H1 (cell line): ENCODE measurements at places on chromosomes 5 and 9.

- no peak for DNase-seq
Measured at GRCh38 chr9:37062336-37062735, 28.3 kb upstream of the PAX5 start.

GRCh38 chr5:169020102-169020501 is 280.8 kb downstream of the SLIT3 start:
- no peak for DNase-seq

DNA sequence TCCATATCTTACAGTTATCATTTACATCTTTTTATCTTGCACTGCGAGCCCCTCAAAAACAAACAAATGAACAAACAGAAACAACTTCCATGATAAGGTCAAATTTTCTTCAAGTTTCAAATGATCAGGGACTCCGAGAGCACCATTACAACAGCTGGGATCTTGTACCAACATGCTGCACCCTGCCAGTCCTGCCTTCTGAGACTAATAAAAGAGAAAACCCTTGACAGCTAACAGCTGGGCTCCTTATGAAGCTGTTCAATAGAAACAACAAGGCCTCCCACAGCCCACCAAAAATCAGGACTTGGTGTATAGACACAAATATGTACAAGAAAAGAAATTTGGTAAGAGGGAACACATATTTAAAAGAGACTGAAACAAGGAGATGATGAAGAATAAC is 985.3 kb upstream of the DMAC1 start:
- no peak for DNase-seq

DNA sequence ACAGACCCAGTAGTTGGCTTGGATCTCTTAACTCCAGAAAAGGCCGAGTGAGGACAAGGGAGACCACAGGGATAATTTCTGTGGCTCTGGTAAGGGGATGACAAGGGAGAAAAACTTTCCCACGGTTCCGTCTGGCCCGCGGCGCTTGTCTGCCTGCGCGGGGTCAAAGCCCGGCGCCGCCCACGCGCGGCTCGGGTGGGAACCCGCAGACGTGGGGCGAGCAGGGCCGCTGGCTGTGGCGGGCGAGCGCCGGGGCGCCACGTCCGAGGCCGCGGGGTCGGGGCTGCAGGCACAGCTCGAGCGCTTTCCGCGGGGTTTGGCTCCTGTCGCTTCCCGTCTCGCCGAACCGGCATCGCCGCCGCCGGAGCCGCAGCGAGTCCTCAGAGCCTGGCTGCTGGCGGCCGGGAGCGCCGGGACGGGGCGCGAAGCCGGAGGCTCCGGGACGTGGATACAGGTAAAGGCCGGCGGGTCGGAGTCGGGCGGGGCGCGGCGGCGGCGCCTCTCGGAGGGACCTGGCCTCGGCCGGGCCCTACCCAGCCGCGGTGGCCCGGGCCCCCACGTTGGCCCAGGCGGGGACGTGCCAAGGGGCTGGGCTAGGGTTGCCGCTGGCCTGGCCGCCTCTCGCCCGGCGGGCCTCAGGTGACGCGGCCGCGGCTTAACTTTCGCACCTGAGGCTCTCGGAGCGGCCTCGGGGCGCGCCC is at the start of gene RNF180:
TSS of gene RNF180 (plus strand) at position 344 of the 701 bp plus-strand sequence. CDS start 34,965 bp downstream, outside the sequence.
- DNase-seq = no peak

DNA sequence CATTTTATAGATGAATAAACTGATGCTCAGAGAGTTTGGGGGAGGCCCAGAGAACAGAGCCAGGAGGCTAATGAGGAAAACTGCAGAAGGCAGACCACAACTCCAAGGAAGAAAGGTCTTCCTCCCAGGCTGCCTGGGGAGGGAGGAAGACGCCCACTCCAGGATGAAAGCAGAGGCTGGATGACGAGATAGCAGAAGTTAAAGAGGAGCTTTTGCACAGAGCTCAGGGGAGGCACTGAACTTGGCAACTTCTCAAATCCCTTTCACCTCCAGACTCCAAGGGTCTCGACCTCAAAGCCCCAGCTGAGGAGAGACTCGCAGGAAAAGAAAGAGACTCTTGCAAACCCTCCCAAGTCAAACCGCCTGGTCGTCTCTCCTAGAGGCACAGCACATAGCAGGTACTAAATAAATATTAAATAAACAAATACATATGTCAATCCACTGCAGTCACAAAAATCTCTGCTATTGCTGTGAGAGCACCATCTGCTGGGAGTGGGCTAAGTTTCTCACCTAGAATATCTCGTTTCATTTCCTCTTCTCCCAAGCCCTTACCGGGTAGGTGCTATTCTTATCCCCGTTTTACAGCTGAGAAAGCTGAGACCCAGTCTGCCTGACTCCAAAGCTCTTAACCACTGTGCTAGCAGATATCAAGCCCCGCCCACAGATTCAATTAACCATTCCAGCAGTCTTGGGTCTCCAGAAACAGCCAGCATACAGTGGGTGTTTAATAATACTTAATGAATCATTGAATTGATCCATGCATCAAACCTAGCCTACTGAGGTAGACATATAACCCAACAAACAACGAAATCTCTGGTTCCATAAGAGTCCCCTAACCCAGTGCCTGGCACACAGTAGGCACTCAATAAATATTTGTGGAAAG is 97.8 kb upstream of the HAND1 start:
- no peak for DNase-seq

DNA sequence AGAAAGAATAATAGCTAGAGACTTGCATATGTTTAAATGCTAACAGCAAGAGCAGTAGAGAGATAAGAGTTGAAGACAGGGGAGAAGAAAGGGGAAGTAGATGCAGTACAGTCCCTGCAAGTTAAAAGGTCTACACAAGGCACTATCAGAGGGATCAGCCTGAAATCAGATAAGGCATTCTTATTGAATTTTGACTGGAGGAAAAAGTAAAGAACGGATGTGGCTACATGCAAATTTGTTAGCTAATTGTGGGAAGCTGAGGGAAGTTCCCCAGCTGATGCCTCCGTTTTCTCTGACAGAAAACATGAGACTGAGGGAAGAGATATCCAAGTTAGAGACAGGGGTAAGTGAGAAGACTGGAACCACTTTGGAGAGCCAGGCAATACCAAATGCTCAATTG is 12.9 kb upstream of the RHOBTB3 start:
- DNase-seq = no peak

GRCh38 chr9:89519366-89519805 is 21.5 kb upstream of the SEMA4D start:
- DNase-seq = no peak

DNA sequence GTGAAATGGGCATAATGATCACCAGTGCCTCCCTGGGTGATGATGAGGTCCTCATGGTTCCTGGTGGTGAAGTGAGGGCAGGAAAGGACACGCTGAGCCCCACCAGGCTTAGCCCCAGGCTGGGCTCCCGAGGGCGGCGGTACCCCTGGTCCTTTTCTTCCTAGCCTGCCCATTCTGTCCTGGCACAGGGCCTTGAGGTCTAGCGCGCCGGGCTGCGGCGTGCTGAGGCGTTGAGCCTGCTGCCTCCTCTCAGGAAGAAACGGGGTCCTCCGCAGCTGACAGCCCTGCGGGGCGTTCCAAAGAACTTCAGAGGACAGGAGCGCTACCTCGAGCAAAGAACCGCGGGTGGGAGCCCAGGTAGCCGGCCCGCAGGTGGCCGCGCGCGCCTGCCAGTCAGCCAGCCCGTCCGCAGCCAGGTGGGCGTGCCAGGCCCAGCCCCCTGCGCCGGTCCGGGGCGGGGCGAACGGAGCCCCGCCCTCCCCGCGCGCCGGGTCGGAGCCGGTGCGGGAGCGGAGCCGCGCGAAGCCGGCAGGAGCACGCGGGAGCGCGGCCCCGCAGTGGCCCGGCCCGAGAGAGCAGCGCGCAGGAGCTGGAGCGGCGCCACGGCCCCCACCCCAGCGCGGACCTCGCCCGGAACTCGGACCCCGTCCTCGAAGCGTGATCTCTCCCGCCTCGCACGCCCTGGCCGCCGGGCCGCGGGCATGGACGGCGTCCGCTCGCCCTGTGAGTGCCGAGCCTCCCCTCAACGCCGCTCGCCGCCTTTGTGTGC is at the start of gene WNK2:
TSS of gene WNK2 (plus strand) at position 477 of the 769 bp plus-strand sequence. CDS start 791 bp downstream, outside the sequence.
- DNase-seq = no peak

DNA sequence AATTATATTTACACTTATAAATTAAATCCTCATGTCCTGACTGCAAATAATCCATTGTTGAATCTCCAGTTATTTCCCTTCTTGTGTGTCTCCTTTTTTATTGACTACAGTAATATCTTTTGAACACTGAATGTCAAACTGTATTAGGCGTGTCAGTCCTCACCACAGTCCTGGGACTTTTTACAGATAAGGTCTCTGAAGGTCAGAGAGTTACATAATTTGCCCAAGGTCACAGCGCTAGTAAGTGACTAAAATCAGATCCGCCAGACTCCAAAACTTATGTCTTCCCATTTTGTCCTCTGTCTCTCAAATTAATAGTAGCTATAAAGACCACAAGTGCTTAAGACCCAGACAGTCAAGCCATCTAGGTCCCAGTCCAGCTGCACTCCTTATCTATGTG is 274.3 kb downstream of the NR3C1 start:
- no peak for DNase-seq

- DNase-seq = no peak
Measured at GRCh38 chr9:4131946-4132345, 167.9 kb downstream of the GLIS3 start.

GRCh38 chr5:135887881-135888614 is 7.6 kb downstream of the IL9 start:
- peak; percentile 53 for DNase-seq

DNA sequence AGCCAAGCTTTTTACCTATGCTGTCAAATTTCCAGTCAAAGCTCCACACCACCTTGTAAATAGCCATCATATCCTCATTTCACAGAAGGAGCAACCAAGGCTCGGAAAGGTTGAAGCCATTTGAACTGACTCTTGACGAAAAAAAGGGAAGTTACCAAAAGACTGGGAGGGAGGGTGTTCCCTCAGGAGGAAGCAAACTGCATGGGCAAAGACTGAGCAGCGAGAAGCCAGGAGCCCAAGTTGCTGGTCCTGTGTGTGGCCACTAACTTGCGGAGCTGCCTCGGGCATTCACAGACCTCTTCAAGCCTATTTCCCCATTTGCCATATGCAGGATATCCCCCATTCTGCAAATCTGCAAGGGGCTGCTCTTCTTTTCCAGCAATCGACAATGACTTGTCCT is 37.4 kb downstream of the TTLL11 start:
- no peak for DNase-seq

GRCh38 chr9:136401173-136401922 is 1.4 kb upstream of the SNAPC4 start:
- DNase-seq = no peak

DNA sequence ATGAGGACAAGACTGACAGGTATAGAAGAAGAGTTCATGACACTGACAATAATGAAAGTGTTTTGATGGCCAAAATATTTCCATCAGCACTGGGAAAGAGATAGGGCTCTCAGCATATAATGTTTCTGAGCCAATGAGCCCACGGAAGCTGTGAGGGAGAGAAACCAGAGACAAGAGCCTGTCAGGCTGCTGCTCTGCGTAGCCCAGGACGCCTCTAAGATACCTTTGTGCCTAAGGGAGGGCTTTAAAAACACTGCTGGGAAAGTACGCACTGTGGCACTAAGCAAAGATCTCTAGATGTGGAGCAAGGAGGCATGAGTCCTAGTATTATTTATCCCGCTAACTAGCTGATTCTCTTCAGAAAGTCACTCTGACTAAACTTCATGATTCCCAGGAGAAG is 11.0 kb upstream of the ELAVL2 start:
- no peak for DNase-seq

DNA sequence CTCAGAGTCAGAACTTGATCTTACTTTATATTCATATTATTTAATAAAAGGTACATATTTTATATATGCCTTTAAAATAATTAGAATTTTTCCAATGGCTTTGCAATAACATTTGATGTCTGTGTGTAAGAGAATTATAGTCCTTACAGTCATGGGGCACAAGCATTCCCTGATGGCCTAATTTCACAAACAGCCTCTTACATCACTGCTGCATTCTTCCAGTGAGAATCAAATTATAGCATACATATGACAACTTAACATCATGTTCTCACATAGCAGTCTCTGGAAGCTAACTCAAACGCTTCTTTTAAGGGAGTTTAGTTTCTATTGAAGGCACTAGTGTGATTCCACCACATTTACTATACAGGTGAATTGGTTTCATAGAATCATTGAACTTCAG is 15.3 kb upstream of the PRUNE2 start:
- DNase-seq = no peak

GRCh38 chr5:179378441-179379271 is 33.4 kb upstream of the ADAMTS2 start:
- DNase-seq = no peak

- DNase-seq = no peak
Measured at GRCh38 chr5:179777909-179778308, 15.9 kb upstream of the LTC4S start.

GRCh38 chr9:125446561-125447094 is 185.0 kb downstream of the GAPVD1 start:
- DNase-seq = no peak

DNA sequence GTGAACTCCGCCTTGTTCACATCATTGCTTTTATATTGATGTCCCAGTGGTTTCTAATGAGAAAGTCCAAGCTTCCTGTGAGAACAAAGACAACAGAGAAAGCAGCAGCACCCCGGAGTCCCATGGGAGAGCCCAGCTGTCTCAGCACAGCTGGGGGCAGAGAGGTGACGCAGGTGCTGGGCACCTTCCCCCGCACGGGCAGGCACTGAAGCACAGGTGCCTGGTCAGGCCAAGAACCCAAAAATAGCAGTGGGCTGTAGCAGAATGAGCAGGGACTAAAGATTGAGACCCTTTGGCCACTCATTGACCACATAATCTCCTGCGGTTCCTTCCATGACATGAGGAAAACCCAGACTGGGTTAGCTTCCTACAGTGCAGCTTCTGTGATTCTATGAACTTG is 18.8 kb downstream of the SRD5A1 start:
- no peak for DNase-seq

- no peak for DNase-seq
Measured at GRCh38 chr5:132183723-132184122, 43.9 kb downstream of the P4HA2 start.

- DNase-seq = no peak
Measured at GRCh38 chr5:14172149-14172795, 29.1 kb downstream of the TRIO start.

DNA sequence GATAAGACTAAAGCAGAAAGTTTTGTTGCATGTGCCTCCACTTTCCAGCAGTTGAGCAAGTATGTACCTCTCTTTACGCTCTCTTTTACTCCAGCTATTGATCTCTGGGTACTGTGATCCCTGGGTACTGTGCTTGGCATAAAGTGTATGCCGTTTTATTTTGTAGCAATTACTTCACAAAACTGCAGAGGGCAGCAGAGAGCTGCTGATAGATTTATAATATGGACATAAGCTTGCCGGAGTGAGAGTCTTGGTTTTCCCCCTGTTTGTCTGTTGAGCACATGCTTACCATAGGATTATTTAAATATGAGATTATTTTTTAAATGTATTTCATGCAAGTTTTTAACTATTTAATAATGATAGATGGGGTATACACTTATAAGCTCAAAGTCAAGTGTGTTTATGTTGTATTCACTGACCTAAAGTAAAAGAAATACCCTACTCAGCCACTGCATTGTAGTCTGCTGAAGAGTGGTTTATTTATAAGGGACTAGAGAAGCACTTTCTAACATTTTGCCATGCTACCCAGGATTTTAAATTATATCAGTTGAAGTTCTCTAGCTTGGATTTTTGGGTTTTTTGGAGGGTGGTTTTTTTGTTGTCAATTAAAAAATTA is 13.0 kb downstream of the TTC1 start:
- DNase-seq = no peak

- no peak for DNase-seq
Measured at GRCh38 chr9:111008158-111009075, 29.9 kb downstream of the LPAR1 start.

- no peak for DNase-seq
Measured at GRCh38 chr5:120252839-120253238, 211.3 kb upstream of the PRR16 start.

- no peak for DNase-seq
Measured at GRCh38 chr9:7245976-7246580, 488.3 kb downstream of the KDM4C start.
